ENCODE measurements at places on chromosomes 3 and 15.

DNA sequence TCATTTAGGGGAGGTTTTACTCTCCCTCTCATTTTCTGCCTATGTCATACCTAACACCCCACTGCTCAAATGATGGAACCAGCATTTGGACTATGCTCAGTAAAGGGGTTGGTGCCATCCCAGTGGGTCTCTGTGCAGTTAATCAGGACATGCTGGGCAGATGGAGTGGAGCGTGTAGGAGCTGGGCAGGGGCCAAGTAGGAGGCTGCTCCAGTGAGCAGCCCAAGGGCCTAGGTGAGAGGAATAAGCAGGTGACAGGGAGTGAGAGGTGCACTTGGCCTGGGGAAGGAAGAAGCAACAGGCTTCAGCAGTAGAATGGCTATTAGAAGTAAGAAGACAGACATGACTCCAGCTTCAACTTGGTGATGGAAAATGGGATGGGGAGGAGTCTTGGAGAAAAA is 72.2 kb downstream of the EPHB1 start:
- no peak for DNase-seq

DNA sequence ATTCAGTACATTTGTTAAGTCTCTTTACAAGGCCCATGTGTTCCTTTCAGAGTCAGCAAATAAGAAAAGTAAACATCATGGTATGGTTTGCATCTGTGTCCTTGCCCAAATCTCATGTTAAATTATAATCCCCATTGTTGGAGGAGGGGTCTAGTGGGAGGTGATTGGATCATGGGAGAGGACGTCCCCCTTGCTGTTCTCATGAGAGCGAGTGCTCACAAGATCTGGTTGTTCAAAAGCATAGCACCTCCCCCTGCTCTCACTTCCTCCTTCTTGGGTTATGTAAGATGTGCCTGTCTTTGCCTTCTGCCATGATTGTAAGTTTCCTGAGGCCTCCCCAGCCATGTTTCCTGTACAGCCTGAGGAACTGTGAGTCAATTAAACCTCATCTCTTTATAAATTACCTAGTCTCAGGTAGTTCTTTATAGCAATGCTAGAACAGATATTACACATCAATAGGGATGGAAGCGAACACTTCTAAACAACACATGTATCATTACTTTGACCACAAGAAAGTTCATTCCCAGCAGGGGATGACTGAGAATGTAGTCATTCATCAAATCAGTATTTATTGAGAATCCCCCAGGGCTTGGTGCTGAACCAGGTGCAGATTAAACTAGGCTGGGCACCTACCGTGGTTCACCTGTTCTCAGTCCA is 4.1 kb downstream of the EFCAB12 start:
- no peak for DNase-seq

DNA sequence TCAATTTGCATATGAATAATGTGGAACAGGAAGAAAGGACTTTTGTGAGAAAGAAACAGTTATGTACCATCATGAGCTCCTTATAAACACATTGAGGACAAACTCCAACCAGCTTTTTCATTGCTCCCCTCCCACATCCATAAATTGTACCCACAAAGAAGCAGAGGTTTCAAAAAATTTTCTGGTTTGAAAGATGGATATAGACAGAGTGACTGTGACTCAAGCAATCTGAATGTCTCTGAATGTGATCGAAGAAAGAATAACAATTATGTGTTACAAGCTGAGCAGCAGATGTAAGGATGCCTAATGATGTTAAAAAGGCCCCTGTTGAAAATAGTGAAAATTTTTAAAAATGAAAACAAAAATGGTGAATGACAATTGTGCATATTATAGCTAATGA is 127.4 kb downstream of the TFG start:
- DNase-seq = no peak

GRCh38 chr15:81095690-81096365 is 38.2 kb upstream of the CFAP161 start:
- DNase-seq = no peak

All from hematopoietic multipotent progenitor cell (in vitro differentiated cells).